ENCODE measurements at places on chromosomes 4 and X.
A peak's percentile ranks its signal among the peaks of the same experiment; 100 is the strongest.

DNA sequence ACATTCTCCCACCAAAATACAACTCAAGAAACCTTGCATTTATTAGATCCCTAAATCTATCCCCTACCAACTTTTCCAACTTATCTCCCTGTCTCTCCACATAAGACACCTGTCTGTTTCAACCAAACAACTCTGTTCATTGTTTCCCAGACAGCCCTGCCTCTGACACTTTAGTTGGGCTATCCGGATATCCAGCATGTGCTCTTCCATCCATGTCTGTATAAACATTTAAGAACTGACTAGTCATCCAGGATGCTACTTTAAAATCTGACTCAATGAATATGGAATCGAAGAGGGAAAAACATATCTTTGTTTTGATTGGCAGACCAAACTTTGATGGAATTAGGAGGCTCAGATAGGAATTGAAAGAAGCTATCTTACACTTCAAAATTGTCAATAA lies 143.2 kb upstream of the DCAF8L1 start:
- no peak for DNase-seq

GRCh38 chr4:139286186-139286698 lies 6.2 kb upstream of the MGARP start:
- DNase-seq: no peak

DNA sequence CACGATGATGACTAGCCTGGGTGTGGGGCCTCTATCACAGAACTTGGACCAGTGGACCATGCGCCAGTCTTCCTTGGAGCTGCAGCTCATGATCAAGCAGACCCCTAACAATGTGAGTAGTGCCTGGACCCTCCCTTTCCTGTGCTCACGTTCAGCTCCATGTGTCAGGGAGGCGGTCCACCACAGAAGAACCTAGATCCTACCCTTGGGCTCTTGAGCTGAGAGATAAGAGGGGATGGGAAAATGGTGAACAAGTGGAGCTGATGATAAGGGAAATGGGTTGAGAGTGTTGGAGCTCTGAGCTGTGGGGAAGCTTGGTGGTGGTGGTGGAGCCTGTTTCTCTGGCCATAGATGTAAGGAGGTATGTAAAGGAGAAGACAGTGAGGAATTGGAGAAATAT lies 13.1 kb downstream of the MED12 start:
- DNase-seq: no peak

DNA sequence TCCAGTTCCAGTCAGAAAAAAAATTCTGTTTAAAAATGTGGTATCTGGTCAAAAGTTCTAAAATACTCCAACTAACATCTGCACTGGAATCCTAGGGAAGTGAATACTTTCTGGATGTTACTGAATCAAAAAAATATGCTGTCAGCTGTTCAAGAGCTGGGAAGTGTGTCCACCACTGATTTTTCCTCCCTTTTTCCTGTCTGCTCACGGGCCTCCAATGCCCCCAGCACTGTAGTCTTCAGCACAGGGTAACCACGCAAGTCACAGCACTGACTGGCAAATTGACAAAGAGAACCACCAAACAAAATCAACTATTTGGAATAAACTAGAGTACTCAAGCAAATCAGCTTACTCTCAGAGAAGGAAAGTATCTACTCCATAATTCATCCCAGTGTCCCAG lies 9.9 kb downstream of the VEGFC start:
- DNase-seq: no peak

DNA sequence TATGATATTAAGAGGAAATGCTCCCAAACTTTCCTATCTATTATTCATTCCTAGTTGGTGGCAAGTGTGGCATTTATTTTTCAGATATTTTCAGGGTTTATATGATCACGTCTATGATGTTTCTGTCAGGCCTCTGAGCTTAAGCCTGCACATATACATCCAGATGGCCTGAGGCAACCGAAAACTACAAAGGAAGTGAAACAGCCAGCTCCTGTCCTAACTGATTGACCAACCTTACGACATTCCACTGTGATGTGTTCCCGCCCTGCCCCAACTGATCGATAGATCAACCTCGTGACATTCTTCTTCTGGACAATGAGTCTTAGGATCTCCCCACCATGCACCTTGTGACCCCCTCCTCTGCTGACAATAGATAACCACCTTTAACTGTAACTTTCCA lies 67.6 kb upstream of the CTSO start:
- DNase-seq: no peak

DNA sequence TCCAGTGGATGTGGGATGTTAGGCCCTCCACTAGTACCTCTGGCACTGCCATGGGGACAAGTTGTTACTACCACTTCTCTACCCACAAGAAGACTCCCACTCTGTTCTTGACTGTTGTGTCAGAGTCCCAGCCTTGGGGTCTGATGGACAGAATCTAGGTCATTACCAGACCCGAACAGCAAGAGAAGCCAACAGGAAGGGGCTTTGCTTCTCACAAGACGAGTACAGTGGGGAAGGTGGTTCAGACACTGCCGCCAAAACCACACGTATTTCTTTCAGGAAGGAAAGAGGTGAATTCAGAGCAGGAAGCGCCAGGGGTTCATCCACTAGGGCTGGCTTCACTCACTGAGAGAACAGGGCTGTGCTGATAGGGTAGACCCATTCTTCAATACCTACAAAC lies 161.3 kb upstream of the KIT start:
- no peak for DNase-seq

DNA sequence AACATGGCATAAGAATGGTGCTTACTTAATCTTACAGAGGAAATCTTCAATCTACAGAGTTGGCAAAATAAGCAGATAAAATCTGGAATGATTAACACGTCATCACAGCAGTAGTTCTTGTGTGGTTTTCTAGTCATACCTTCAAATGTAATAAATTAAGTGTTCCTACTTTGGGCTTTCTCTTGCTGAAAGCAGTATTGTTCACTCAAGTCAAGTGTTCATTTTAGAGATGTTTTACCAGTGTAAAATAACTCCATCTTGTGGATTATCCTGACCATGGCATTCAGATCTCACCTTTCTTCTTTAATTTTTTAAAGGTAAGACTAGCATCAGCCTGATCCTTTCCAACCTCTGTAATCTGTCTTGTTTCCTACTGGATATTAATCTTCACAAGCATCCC lies 72.9 kb downstream of the ADAMTS3 start:
- no peak for DNase-seq

GRCh38 chrX:150692831-150693724 lies at the start of gene MTMR1:
TSS of gene MTMR1 (plus strand) at chrX:150693396. CDS start at chrX:150693531, 135 bp downstream.
- peak; percentile 59 for DNase-seq

DNA sequence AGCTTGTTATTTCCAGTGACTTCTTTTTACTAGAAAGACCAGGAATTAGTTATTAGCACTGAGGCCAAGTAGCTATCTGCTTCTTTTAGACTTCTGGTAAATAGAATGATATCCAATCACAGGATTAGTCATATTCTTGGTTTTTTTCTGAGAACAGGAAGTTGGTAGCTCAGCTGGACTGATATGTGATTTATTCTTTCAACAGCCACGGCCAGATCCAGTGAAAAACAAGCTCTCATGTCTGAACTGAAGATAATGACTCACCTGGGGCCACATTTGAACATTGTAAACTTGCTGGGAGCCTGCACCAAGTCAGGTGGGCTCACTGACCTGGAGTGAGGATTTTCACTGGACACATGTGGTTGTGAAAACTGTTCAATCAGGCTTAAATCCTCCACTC lies 48.6 kb downstream of the PDGFRA start:
- peak; percentile 17 for DNase-seq

DNA sequence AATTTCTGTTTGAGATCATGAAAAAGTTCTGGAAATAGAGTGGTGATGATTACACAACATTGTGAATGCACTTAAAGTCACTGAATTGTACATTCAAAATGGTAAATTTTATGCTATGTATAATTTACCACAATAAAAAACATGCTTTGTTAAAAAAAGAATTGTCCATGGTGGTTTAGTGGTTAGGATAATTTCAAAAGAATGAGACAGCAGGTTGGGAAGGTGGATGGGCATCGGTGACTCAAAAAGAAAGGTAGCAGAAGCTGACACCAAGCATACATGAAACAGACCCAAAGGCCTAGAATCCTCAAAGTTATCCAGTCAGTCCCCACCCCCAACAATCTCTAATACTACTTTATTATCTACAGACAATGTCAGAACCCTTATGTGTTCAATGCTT lies 91.1 kb downstream of the MSN start:
- DNase-seq: peak; percentile 15

GRCh38 chrX:107619885-107620322 lies 8.4 kb upstream of the PRPS1 start:
- DNase-seq: no peak

DNA sequence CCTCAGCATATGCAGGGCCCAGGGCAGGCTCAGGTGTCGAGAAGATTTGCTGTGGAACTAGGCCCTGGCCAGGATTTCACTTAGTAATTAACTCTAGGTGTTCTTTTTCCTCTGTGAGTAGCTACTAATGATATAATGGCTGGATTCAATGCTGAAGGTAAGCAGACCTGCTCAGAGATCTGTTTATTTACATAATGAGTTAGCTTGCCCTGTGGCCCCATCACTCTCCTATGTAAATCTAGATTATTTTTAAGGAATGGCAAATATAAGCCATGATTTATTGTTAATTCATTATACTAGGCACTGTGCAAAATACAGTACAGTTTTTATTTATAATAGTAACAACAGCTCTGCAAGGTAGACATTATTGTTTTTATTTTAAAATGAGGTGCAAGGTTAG lies 117.2 kb downstream of the IRF2 start:
- no peak for DNase-seq

DNA sequence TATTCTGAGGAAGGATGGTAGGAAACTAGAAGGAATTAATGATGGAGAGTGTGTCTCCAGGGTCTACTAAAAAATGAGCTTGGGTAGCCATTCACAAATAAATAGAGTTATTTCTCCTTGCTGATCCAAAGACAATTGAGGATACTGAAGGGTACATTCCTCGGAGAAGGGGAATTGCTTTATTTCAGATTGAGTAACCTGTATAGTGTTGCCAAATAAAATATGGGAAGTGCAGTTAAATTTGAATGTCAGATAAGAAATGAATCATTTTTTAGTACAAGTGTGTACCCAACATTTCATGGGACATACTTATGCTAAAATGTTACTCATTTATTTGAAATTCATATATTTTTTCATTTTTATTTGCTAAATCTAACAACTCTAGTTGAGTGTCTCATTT lies 16.0 kb upstream of the VSIG1 start:
- no peak for DNase-seq

DNA sequence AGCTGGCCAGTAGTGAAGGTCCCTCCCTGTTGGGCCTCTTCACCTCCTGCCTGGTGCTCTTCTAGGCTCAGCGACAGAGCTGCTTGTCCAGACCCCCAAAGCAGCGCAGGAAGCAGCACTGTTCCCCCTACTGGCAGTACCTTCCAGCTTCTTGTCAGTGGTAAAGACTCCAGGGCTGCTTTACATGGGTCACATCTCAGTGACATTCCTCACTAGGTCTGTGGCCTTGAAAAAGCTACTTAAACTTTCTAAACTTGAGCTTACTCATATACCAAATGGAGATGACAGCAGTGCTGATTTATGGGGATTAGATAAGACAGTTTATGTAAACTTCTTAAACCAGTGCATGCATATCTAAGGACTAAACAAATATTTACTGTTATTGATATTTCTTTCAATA lies 117.3 kb downstream of the FAT4 start:
- DNase-seq: no peak

- DNase-seq: peak; percentile 44
These were observed 5.5 kb downstream of the TMEM131L start for GRCh38 chr4:153471698-153472093.

DNA sequence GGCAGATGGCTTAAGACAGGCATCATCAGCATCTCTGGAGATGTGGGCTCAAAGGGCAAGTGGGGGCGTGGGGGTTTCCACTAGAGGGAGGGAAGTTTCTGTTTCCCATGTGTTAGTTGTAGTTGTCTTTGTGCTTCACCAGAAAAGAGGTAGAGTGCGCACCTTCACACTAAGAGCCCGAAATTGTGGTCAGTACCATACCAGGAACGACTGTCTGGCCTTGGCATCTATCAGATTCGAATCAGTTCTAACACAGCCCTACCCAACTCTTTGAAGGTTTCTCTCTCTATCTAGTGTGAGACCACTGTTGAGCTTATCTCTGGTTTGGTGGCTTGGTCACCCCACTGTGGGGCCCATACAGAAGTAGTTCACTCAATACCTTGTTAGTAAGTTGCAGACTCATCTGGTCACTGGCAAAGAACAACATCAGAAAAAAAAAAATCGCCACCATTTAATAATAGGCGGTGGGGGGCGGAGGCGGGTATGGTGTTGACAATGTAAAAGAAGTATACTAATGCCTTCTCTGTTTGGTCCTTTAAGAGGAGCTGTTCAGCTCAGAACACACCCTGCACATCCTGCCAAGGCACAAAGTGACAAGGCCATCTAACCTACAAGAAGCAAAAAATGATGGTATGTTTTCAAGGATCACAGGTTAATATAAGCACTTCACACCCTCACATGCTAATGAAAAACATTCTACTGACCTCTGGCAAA lies 71.1 kb downstream of the NYX start:
- DNase-seq: peak; percentile 51

DNA sequence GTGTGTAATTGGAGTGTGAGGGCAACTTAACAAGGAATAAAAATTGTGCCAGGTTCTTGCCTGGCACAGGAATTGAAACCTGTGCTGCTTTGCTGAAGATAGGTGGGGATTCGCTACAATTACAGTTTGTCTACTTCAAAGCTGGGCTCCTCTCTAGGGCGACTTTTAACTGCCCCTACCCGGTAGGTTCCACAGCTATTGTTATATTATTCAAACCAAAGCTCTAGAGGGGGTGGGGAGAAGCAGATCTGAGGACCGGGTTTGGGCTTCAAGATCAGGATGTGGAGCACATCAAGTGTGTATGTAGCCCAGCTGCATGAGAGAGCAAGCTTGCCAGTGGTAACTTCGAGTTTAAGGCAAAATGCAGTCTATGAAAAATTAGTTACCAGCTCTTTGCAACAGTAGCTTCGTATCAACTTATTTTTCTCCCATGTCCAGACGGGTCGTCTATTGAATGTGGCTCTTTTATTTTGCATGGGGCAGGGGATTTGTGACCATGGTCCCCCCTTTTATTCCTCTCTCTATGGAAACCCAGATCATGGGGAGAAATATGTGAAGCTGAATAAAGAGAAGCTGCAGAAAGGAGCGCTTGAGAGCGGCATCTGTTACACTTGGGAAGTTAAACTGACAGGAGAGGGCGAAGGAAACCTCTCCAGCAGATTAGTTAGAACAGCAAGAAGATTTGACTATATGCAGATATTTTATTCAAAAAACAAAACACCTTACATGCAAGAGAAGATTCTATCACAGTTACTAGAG lies 3.2 kb upstream of the POU3F4 start:
- DNase-seq: no peak

DNA sequence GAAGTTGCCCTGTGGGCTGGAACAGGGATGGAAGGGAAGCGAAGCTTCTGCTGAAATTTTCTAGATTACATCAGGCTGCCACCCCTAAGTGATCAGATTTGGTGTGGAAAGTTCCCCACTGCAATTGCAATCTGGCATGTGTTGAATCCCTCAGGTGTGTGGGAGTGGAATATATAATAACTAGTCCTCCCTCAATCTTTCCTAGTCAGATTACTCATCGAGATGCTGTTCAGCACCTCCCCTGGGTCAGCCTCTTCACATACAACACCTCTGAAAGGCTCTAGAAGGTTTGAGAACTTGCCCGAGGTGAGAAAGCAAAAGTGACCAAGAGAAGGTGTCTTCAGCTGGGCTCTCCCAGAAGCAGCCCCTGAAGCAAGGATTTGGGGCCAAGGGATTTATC lies 336.8 kb downstream of the BCOR start:
- no peak for DNase-seq

- no peak for DNase-seq
These were observed 40.0 kb upstream of the APLN start for GRCh38 chrX:129694805-129695204.

GRCh38 chr4:108919226-108919893 lies 156.5 kb upstream of the ETNPPL start:
- DNase-seq: no peak
